IPS DF 19.7 (cell line): ENCODE measurements at places on chromosomes 4 and X.

- no peak for DNase-seq
Measured at GRCh38 chrX:153871946-153872878, 13.8 kb downstream of the L1CAM start.

GRCh38 chr4:158676076-158676475, 4.0 kb downstream of the ETFDH start:
- no peak for DNase-seq

DNA sequence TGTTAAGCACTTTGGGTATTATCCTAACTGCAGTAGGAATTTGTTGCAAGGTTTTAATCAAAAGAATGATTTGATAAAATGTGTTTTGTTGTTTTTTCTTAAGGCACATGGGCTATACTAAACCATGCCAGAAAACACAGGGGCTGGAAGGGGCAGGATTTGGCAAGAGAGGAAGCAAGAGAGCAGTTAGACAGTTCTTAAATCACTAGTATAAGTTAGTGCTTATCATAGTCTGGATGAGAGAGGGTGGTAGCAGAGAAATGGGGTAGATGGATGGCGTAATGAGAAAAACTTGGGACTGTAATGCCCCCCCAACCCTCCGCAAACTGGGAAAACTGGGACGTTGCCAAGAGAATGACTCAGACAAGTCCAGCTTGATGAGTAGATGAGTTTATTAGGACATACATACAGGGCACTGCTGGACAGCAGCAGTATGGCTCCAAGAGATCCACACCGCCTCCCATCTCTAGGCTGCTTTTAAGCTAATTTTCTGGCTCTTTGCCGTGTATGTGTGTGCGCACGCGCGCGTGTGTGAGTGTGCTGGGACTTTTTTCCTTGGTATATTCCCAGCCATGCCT, 151.5 kb downstream of the PDLIM5 start:
- DNase-seq = no peak

GRCh38 chrX:8729811-8730210, 2.1 kb downstream of the ANOS1 start:
- DNase-seq = no peak

DNA sequence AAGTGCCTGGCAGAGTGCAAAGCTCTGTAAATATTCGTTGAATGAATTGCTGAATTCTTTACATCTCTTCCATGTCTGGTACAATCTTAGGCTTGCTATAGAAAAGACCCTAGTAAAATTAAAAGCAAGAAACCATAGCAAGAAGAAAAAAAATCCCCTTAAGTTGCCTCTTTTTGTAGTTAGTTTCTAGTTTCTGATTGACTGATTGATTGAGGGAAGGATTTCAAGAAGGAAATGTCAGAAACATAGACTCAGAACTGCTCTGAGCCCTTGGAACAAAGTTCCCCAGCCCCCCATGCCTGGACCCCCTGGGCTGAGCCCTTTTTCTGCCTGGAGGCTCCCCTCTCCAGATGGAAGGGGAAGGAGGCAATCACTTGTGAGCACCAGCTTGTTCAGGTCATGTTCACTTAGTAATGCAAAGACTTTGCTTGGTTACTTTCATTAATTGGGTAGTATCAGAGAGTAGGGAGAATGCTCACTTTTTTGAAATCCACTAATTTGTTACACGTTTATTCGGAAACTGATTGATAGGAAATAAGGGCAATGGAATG, 35.6 kb downstream of the DAPP1 start:
- DNase-seq = no peak

DNA sequence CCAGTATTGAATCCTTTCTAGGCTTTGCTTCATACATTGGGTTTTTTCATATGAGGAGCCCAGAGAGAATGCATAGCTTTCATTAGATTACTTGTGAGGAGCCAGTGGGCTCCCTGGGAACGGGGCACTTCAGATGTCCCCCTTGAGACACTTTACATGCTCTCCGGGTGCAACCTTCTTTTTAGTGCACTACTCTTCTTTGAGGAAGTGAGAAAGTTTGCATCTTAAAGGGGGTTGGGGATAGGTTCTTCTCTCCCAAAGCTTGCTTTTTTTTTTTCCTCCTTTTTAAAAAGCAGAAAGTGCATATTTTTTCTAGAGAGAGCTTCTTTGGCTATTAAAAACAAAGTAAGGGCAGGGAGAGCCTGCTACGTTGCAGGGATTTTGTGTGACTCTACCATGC, 4.3 kb downstream of the HADH start:
- no peak for DNase-seq

DNA sequence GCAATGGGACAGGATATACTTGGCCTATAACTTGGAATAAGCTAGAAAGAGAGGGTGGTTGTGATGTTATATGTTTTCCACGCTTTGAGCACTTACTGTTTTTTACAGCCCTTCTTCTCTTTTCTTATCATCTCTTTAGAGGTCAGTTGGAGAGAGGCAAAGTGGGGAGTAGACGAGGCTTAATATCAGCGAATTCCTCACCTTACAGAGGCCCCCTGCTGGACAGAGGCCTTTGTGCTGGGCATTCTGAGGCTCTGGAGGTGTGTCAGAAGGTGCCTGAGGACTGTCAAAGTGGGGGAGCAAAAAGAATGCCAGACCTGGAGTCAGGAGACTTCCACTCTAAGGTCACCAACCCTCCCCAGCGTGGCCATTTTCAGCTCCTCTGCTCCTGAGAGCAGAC, 42.5 kb downstream of the MAMLD1 start:
- no peak for DNase-seq

GRCh38 chrX:19046343-19047215, 62.7 kb upstream of the PHKA2 start:
- DNase-seq = no peak

DNA sequence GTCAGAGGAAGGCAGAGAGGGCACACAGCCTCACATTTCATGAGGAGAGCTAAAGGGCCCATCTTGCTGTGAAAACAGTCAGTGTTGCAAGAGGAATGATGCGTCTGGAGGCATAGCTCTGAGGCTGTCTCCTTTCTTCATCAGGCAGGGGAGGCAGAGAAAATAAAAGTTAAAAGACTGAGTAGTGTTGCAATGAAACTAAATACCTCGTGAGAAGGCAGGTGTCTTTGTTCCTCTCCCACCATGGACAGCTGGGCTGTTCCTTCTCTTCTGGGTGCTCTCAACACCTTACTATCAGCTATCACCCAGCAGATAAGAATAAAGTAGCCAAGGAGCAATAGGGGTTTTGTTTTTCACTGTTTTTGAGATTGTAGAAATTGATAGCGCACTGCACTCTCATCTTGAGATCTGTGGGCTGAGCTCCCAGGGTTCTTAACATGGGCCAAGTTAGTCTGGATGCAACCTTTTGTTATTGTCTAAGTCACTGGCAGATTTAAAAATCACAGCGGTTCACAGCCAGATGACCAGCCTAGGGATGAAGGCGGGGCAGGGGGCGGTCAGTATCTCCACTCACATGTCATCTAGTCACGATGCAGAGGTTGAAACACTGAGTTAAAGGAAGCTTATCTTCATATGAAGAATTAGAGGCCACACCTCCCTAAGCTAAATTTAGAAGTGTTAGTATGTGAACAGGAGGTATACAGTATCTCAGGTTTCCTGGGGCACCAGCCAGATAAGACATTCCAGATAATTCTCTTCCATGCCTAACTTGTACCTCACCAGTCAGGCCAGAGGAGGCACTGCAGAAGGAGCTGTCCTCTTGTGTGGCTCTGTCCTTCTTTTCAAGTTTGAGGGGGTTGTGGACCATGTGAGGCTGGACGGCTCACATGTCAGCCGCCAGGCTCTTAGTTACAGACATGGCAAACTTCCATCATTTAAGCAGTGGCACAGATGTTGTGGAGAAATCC, 36.9 kb downstream of the PARM1 start:
- peak; percentile 20 for DNase-seq

DNA sequence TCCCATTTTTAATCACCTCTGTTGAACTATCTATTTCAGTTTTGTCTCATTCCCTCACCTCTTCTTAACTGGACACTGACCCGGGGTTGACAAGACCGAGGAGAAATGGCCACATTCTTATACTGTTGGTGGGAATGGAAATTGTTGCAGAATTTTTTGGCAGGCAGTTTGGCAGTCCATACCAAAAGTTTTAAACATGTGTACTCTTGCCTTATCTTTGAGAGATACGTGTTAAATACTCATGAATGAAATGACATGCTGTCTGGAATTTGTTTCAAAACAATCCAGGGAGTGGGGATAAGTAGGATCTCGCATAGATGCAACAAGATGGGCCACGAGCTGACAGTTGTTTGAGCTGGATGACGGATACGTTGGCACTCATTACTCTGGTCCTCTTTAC, 12.1 kb downstream of the FGFBP1 start:
- no peak for DNase-seq

DNA sequence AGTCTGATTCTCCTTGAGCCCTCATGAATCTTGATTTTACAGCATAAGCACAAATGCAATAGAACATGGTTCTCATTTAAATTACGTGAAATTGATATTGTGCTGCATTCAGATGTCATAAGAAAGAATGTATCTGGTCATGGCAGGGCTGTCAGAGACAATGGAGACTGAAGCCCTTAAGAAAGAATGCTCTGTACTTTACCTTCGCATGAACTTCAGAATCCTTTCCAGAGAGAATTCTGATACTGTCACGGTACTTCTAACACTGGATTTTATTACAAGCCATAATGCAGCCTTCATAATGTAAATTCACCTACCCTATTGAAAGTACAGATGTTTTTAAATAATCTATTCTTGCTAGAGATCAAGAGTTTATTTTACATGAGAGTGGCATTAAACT, 677.9 kb upstream of the ADGRL3 start:
- DNase-seq = no peak

DNA sequence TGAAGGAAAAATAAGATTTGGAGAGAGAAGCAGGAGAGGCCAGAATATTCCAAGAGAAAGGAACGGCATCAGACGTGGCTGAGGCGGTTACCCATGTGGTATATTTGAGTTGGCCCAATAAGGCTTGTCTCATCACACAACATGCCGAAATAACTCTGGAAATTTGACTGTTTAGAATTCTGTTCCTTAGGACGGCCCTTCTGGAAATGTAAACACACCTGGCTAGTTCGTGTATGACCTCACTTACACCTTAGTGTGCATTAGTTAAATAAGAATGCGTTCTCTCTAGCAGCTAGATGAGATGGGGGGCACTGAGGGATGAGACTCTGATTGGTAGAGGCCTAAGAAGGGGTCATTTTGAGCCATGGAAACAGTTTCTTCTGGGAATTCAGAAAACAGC, 33.2 kb upstream of the PLAC1 start:
- no peak for DNase-seq

- DNase-seq = no peak
Measured at GRCh38 chr4:16212138-16212782, 14.0 kb downstream of the TAPT1 start.

- no peak for DNase-seq
Measured at GRCh38 chr4:165810726-165811125, 62.3 kb upstream of the TLL1 start.

DNA sequence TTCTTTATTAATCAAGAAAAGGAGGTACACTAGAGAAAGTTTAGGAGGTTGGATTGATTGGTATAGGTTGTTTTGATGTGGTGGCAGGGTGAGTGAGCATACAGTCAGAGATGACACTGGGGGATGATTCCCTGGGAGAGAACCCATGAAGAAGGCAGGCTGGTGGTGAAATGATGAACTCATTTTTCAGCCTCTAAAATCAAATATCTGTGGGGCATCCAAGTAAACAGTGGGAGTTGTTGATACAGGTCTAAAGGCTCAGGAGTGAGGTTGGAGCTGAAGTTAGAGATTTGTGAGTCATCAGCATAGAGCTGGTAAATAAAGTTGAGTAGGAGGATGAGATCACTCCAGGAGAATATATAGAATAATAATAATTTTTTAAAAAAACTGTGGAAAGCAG, 10.0 kb upstream of the AP1S2 start:
- no peak for DNase-seq

GRCh38 chrX:143437439-143437838, 79.8 kb downstream of the SPANXN3 start:
- no peak for DNase-seq

- no peak for DNase-seq
Measured at GRCh38 chr4:115865736-115866135, 752.3 kb upstream of the NDST4 start.

- no peak for DNase-seq
Measured at GRCh38 chrX:130560544-130560943, 158.8 kb downstream of the RBMX2 start.
